EH (cell line): ENCODE measurements at places on chromosomes 1 and 21.

DNA sequence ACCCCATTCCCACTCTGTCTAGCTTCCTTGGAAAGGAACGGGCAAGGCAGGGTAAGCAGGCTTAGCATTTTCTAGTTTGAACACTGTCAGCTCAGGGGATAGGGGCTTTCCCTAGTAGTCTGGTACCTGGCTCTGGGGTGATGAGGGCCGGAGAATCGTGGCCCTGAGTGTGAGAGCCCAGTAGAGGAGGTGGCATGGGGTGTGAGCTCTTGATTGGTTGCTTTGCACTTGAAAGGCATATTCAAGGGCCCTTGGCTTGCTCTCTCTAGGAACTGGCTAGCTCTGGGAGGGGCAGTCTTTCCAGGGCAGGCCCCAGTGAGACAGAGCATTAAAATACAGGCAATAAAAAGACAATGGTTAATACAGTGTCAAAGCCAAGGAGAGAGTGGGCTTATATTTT, 10.8 kb upstream of the EXTL1 start:
- DNase-seq: no peak

DNA sequence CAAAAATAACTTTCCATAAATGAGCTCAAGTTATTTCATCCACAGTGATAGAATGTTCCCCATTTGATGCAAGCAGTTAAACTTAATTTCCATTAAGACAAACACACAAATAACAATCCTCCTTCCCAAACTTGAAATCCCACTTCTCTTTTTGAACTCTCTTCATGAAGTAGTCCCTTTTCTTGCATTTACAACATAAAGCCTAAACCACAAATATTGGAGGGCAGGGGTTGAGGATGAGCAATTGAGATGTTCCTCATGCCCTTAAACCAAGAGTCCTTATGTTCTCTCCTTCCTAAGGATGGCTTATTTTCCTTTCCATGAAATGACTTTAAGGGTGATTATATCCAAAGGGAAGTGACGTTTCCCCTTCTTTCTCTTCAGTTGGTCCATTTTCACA, 228.8 kb downstream of the DISC1 start:
- DNase-seq: no peak

DNA sequence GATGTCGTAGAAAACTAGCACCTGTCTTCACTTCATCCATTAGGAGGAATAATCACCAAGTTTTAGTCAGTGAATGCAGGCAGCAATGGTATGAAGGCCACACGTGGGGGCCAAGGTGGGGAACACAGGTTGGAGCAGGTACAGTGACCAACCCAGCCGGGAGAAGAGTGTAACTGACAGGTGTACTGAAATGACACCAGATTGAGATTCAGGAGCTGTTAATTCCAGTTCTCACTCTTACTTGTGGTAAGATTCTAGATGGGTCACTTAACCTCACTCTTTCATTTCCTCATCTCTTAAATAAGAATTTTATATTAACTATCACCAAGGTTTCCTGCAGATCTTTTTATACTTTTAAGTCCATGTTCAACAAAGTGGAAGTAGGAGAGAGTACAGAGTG, 206.2 kb upstream of the PTBP2 start:
- no peak for DNase-seq

GRCh38 chr1:95679262-95679661, 445.3 kb downstream of the RWDD3 start:
- DNase-seq: no peak

DNA sequence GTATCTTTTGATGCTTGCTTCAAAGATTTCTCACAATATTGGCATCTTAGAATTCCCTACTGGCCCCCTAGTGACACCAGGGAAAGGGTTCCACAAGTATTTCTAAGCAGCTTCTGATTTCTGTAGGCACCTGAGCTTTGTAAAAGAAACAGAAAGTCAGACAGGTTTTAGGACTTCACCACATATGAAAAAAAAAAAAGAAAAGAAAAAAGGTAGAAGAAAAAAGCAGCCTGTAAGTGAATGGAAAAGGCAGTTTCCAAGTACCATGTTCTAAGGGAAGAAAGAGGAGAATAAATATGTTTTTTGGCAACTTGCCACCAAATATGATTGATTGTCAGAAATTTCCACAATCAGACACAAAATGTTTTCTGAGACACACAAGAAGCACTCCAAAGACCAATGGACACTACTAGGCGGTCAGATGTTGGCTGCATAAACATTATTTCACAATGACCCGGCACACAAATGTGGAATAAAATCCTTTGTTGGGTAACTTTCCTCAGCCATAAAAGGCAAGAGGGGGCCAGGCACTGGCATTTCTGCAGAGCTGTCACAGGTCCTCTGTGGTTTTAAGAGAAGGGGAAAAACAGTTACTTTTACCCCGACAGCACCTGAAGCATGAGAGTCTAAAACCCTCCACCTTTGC, 12.7 kb upstream of the CPLANE2 start:
- DNase-seq: peak; percentile 69

DNA sequence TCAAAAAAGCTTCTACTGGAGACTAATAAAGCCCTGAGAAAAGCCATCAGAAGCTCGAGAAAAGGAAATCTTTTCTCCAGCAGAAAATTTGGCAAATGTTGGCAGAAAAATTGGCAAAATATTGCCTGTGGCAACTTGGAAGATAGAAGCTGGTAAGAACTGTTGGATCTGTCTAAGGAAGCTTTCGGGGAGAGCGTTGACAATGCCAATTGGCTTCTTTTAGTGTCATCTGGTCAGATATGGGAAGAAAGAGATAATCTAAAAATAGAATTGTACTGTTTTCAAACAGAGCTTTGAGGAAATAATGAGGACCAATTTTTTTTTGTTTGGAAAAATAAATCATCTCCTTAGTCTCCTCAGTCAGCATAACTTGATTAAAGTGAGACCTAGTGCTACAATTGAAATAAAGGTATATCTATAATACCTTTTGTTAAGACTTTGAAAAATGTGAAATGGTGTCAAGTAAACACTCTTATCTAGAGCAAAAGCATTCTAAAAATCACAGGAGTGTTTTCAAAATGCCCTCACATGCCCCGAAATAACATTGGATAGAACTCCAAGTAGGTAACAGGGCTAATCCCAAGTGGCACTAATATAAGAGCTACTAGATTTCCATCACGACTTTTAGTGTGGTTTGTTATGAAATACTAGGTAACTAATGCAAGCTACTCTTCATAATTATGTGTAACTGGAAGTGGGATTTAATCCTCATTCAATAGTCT, 882.2 kb upstream of the B3GALT2 start:
- no peak for DNase-seq

- DNase-seq: no peak
These were observed 131.9 kb upstream of the KCNJ6 start for GRCh38 chr21:38048167-38048566.

DNA sequence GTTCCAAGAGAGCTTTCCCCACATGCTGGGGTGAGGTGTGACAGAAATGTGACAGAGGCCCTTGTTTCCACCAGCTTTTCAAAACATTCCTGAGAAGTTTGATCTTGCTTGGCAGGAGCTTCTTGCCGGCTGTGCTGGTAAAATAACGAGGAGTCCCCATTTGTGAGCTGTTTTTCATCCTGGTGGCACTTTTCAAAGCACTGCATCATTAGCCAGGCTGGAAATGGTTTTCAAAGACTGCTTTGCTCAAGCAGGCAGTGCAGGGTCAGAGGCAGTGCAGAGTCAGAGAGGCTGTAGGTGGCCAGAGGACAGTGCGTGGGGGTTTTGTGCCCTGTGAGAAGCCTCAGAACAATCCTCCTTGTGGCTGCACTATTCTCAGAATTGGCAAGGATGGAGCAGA, 75.8 kb upstream of the KCNA3 start:
- no peak for DNase-seq

GRCh38 chr1:222801067-222801466, 13.8 kb upstream of the DISP1 start:
- no peak for DNase-seq

DNA sequence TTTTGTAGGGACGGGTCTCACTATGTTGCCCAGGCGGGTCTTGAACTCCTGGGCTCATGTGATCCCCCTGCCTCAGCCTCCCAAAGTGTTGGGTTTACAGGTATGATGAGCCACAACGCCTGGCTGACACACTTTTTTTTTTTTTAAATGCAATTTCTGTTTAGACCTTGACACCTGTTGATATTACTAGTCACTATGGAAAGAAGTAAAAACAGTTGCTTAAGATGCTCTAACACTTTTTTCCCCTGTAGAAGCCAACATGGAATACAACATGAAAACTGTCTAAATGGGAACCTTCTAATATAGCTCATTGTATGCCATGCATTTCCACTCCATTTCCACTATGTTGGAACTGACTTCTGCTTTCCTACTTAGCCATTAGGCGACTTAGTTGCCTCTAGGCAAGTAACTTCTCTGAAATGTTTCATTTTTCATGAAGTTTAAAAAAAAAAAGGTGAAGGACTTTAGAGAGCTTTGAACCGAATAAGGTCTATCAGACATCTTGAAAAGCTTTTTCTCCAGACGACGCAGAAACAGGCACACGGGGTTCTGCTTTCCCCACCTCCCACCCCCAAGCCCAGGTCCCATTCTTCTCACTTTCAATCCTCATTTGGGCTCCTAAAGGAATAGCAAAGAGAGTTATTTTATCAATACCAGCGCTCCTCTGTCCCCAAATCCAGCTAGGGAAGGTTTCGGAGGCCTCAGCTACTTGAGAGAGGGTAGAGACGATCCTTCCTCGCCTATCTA, 648 bp upstream of the DR1 start:
- DNase-seq: peak; percentile 38

DNA sequence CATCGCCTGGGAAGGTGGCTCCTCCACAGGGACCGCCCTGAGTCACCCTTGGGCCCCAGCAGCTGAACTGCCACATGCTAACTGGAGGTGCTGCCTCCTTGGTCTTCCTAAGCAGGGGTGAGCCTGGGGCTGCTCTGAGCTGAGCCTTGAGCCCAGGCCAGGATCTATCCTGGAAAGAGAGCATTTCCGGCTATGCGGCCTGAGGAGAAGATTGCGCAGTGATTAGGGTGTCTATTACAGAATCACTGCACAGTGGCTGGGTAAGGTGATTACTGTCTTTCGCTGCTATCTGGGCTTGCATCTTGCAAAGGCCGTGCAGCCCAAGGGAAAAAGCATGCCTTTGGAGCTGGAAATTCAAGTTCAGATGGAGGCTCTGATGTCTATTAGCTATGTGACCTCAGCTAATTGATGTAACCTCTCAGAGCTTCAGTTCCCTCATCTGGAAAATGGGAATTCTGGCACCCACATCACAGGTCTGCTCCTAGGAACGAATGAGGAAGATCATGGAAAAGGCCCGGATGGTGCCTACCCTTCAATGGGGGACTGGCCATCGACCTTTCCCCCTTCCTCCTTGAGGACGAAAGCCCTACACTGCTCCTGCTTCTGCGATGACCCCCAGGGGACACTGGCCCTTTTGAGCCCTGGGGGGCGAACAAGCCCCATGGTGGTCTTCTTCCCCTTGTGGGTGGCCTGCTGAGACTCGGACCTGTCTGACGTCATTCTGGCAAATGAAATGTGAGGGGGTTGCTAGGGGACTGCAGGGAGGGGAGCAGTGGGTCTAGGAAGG, 38.0 kb downstream of the GPR161 start:
- no peak for DNase-seq

DNA sequence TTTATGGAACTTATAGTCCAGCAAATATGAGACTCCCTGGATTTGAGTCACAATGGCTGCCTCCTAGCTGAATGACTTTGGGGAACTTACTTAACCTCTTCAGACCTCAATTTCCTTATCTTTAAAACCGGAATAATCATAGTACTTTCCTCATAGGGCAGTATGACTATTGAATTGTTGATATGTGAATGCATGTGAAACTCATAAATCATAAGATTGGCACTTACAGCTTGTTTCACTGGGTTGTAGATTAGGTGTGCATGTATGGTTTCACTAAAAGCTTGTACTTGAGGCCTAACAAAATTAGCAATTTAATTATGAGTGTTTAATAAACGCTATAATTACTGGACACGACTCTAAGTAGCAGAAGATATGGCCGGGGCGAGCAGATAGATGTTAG, 72.5 kb downstream of the ST6GALNAC5 start:
- DNase-seq: no peak

DNA sequence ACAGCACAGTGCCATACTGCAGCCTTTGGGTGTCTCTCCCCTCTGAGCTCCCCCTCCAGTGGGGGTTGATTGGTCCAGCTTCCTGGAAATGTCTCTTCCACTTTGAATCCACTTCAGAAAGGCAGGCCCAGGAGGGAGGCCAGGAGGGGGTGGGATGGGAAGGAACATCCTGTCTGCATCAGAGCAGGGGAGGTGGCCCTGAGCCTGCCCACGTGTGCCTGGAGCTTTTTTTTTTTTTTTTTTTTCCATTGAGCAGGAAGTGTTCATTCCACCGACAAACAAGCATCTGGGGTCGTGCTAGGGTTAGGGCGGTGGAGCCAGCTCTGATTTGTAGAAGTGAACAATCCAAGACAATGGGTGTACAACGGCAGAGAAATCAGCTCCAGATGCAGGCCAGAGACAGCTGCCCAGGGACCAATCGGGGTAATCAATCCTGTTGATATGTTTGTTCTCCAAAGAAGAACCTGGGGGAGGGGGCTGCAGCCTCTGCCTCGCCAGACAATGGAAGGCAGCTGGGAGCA, 93.3 kb downstream of the SSBP3 start:
- DNase-seq: peak; percentile 90

- peak; percentile 99 for DNase-seq
These were observed 80.6 kb upstream of the SLFNL1 start for GRCh38 chr1:41101950-41102607.

DNA sequence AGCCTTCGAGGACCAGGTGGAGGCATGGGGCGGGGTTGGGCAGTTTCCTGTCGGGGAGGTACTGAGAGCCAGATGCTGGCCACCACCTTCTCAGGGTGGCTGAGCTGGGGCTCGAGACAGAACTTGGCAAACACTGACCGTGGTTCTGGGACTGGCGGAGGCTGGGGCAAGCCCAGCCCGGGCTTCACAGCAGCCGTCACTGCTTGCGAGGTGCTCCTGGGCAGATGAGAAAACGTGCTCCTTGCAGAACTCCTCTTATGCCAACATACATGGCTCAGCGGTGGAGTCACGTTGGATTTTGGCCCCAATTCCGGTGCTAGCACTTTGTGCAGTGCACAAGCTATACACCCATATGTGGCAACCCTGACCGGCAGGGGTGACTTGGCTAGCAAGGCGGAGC, 69.2 kb downstream of the RUNX3 start:
- DNase-seq: no peak

- DNase-seq: peak; percentile 70
These were observed 2.3 kb downstream of the H3-3A start for GRCh38 chr1:226064816-226065248.

DNA sequence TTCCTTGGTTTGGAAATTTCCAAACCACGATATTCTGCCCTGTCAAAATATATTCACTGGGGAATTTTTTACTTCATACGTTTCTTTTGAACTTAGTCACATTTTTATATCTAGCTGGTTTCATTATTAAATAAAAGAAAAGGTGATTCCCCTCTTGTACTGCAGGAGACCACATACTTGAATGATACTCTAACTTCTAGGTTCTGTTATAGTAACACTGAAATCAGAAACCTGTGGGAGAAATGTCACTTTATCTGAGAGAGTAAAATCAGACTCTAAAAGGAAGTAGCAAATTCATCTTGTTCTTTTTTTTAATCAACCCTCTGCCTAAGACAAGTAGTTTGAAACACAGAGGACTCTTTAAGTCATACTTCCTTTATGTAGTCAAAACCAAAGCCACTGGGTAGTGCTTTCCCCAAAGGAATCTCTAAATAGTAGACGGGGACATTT, 34.4 kb downstream of the MRPL39 start:
- no peak for DNase-seq
